Left kidney (tissue), 8 donors: ENCODE measurements at places on chromosomes 3 and 15. TPM values are rescaled to one million over a fixed set of nuclear protein-coding genes. Genes with fewer than 3 reads are reported as not detected.

GRCh38 chr15:36039996-36040572 lies 494.1 kb upstream of the DPH6 start:
- no peak for DNase-seq

GRCh38 chr3:183252973-183253527 lies at the start of gene B3GNT5:
Gene B3GNT5 (plus strand): TSS chr3:183253253. CDS start chr3:183269799, 16,546 bp downstream.
- peak; percentile 40 for DNase-seq

DNA sequence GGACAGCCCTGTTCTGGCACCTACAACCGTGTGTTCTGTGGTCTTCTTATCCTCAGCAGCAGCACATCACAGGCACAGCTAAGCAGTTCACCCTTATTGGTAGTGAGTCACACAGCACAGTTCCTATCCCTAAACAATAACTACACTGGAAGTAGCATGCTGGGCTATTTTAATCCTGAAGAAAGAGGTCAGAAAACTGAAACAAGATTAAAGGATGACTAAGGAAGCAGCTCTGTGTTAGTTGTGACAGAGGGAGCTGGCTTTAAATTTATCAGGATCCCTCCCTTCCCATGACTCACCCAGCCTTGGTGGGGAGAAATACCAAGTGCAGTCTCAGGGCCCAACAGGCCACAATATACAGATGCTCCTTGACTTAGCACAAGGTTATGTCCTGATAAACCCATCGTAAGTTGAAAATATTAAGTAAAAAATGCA lies 144.3 kb downstream of the ERC2 start:
- DNase-seq = no peak

MME gene
- 467 TPM for polyA plus RNA-seq

GRCh38 chr3:68972358-68972979 lies 40.1 kb upstream of the TAFA4 start:
- peak; percentile 67 for DNase-seq

DNA sequence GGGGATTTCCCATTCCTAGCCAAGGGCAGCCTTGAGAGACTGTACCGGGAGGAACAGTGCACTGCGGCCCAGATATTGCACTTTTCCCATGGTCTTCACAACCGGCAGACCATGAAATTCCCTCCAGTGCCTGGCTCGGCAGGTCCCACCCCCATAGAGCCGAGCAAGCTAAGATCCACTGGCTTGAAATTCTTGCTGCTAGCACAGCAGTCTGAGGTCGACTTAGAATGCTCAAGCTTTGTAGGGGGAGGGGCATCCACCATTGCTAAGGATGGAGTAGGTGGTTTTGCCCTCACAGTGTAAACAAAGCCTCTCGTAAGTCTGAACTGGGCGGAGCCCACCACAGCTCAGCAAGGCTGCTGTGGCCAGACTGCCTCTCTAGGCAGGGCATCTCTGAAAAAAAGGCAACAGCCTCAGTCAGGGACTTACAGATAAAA lies 156.3 kb downstream of the FRMD5 start:
- DNase-seq = peak; percentile 25

DNA sequence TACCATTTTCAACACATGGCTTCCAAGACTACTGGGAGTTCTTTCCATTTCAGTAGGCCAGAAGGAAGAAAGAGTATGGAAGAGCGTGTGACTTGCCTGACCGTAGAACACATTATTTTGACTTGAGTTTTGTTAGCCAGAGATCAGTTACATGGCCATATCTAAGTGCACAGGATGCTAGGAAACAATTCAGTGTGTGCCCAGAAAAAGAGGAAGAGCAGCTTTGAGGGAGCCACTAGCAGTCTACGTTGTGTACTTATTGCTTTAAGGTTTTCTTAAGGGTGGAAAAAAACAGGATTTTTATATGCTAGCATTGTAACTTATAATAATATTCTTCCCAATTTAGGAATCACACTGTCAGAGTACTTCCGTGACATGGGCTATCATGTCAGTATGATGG lies 44.1 kb upstream of the GRAMD1C start:
- no peak for DNase-seq

PLA2G4D gene
- polyA plus RNA-seq = 0.07 TPM

- no peak for DNase-seq
These were observed 48.2 kb upstream of the EIF5A2 start for GRCh38 chr3:170956647-170957046.

DNA sequence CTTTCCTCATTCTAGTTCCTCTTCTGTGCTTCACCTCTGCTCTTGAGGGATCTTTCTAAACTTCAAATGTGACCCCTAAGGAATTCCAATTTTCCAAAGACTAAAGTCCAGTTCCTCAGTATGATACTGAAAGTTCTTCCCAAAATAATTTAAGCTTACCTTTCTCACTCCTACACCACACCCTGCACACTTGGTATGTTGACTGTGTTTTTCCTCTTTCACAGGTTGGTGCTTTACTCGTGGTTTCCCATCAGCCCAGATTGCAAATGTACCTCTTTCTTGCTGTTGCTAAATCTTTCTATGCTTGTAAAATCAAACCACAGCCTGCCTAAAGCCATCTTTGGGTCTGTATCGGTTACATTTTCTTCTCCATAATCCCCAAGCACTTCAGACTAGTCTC lies 30.5 kb upstream of the CLDN16 start:
- DNase-seq = no peak

ENTPD3 gene
- 2.9 TPM for polyA plus RNA-seq

DNA sequence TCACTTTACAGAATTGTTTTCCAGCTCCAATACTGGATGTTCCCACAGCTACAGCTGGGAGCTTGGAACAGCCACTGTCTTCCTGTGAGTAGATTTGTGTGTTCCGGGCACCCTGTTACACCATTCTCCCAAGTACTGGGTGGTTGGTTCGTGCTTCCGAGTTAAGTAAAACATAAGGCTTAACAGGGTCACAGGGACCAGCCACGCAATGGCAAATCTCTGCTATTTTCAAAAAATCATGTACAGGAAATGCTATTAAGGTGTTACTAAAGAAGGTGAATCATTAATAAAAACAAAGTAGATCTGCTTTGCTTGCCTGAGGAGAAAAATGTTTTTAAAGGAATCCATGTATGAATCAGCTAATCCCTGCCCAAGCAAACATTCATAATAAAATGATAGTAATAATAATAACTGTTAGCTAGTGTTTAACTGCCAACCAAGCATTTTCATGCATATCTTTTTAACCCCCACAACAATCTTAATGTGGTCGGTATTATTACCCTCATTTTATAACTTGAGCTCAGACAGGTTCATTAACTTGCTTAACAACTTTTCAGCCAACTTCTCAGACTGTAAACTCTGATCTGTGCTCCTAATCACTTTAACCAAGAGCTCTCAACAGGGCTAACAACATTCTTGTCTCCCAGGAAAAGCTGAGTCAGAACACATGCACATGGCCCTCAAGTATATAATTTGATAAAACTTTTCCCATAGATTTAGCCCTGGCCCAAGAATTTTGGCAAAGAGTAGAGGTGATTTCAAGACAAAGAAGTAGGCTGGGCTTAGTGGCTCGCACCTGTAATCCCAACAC lies 2.7 kb upstream of the C2CD4A start:
- DNase-seq = no peak

PLS1 gene
- 28.9 TPM for polyA plus RNA-seq

DNA sequence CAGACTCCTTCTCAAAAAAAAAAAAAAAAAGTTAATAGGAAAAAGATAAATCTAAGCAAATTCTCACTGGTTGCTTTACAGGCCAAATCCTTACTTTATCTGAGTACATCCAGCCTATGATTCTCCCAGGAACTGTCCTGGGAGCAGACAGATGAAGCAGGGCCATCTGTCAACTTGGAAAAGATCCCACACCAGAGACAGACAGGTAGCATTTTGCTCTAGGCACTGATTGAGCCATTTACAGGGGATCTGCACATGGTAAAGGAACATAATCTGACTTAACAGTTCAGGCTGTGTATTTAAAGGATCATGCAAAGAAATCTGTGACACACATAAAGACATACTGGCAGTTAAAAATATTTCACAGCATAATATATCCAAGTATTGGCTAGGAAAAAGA lies 1006.5 kb downstream of the TBL1XR1 start:
- no peak for DNase-seq
